ENCODE measurements at places on chromosomes 3 and 15.

DNA sequence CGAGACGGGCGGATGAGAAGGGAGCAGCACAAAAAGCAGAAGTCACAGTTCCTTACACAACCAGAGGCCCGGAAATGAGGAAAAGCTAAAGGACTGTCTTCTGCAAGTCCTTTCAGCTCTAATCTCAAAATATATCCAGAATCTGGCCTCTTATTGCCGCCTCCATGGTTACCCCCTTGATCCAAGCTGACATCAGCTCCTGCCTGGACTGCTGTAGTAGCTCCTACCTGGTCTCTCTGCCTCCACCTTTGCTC lies 324.0 kb upstream of the ROPN1 start:
- DNase-seq = no peak

DNA sequence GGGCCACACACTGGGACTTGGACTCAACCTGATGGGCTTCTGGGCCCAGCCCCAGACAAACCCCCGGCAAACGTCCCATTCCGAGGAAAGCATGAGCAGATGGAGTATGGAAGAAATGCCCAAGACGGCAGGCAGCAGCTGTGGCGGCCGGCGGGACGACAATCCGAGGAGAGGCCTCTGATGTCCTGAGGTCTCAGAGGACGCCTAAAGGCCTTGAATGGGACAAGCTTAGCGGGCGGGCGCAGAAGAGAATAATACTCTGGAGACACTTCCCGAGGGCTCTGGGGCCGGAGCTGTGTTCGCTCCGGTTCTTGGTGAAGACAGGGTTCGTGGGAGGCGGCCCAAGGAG lies 482 bp upstream of the OGG1 start:
- no peak for DNase-seq

GRCh38 chr3:197961582-197961945 lies 1.5 kb downstream of the LMLN start:
- no peak for DNase-seq

DNA sequence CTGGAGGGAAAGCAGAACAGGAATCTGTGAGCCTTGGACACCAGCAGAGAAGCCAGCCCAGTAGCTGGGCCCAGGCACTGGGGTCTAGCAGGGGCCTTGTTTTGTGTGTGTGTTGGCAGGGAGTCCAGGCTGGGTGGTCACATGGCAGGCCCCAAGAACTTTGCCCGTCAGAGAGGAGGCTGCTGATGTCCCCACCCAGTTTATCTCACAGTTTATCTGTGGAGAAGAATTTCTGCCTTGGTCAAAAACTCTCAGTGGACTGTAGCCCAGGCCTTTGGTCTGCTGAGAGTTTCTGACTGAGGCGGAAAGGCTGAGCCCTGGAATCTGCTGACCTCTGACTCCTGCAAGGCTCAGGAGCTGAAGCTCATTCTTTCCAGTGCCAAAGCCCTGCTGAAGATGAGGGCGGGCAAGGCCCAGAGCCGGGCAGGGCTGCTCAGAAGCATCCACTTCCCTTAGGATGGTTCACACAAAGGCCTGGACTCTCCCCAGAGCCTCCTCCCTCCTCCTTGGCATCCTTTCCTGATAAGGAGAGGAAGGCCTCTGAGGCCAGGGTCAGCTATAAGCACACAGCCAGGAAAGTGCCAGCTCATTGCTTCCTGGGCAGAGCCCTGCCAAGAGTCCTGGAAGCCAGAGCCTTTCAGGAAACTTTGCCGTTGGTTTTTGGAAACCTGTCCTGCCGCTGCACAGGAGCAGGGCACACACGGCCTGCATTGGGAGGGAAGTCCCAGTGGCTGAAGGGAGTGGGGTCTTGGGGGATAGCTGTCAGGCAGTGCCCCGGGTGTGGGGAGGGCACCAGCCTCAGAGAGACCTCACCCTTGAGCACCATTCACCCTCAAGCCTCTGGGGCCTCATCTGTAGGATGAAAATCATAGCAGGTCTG lies 37.2 kb upstream of the SLCO2A1 start:
- DNase-seq = no peak

GRCh38 chr15:80418892-80419537 lies 14.8 kb downstream of the ARNT2 start:
- DNase-seq = no peak

- DNase-seq = no peak
Observed at GRCh38 chr3:142507241-142507640, 59.4 kb upstream of the XRN1 start.

Measured in stimulated activated naive B cell treated with anti-CD40 and anti-IgM and Interleukin-4, amounts not matched to agents 10 μg/mL and 1 μg/mL and 100 μg/mL, for 72 hours (primary cell).